Dermis microvascular lymphatic vessel endothelial cell (primary cell): ENCODE measurements at places on chromosomes 2 and 18. TPM values are rescaled to one million over a fixed set of nuclear protein-coding genes. Genes with fewer than 3 reads are reported as not detected.
A peak's percentile ranks its signal among the peaks of the same experiment; 100 is the strongest.

- no peak for DNase-seq
Measured at GRCh38 chr2:225632351-225632750, 232.8 kb downstream of the NYAP2 start.

DNA sequence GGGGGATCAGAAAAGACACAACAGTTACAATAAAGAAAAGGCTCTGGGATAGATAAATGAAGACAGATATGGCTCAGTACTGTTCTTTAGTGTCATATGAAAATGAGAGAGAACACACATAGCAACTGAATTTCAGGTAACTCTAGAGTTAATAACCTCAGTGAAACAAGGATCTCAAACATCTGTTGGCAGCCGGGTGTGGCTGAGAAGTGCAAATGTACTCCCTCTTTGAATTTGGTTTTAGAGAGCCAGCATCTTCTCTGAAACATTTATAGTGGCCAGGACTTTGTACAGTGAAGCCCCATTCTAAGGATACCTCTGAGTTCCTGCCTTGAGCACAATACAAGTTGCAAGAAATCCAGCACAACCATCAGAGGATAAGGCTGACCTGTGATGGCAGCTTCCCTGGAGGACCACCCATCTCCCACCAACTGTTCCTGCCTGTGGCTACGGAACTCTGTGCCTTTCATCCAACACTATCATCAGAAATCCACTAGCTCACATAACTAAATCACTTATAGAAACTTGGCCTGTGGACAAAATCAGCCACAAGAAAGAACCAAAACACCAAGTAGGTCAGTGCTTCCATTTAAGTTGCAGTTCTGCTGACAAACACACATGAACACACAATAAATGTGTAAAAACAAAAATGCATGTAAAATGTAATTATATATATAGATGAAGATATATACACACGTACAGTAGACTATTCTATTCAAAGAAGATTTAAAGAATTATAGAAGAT, 37.3 kb upstream of the PEX13 start:
- DNase-seq, result no peak

Gene LTBP1
- 22.1 and 82.4 TPM in 2 replicates for total RNA-seq

Gene TM4SF20
- total RNA-seq, result not detected in 2 replicates

Gene DPP10
- not detected in 2 replicates for total RNA-seq

Gene DIPK1C
- not detected in 2 replicates for total RNA-seq

- DNase-seq, result no peak
Measured at GRCh38 chr2:77119333-77119732, 402.8 kb downstream of the LRRTM4 start.

Gene SLC11A1
- total RNA-seq, result under 0.01 and 0.13 TPM in 2 replicates

Gene PPP1R7
- total RNA-seq, result 45.0 and 50.5 TPM in 2 replicates

Gene SLC4A3
- 0.13 and 0.25 TPM in 2 replicates for total RNA-seq

Gene CCDC102B
- 24.8 and 34.0 TPM in 2 replicates for total RNA-seq

DNA sequence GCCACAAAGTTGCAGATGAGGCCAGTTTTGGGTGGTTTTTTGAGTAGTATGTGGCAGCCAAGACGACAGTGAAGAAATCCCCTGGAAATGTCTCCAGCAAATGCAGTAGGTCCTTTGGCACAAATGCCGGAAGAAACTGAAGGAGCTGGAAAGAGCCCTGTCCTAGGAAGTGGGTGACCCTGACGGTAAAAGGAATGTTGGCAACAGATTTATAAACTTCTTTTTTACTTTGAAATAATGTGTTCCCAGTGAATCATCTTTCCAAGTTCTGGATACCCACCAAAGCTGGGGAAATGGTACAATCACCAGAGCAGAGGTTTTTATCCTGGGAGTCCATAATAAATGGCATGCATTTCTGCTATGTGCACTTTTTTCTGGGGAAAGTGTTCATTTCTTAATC, 112.9 kb downstream of the CSRNP3 start:
- no peak for DNase-seq

GRCh38 chr2:241110089-241110606, 8.1 kb upstream of the MTERF4 start:
- DNase-seq, result no peak

DNA sequence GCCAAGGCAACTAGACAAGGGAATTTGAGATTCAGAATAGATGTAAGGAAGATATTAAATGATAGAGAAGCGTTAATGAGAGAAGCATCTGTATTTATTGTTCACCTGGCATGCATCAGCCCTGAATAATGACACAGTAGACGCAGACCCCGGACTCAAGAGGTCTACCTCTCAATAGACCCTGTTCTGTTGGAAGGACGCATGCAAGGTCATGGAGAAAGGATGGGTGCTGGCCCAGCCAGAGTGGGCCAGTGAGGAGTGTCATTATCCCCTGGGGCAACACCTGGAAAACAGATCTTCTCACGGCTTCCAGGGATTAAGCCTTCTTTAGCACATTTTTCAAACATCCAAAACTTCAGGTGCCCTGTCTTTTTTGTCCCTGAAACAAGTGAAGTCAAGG, 461.0 kb downstream of the EIPR1 start:
- DNase-seq, result no peak

GRCh38 chr2:42954227-42954962, 162.0 kb upstream of the HAAO start:
- no peak for DNase-seq

- no peak for DNase-seq
Measured at GRCh38 chr18:48073211-48073930, 142.9 kb upstream of the SMAD2 start.

- peak; percentile 29 for DNase-seq
Measured at GRCh38 chr2:70328921-70329561, 27.2 kb upstream of the FAM136A start.

GRCh38 chr2:113198048-113198789, 24.4 kb downstream of the PSD4 start:
- no peak for DNase-seq

Gene ANKRD30B
- total RNA-seq, result not detected in 2 replicates

- no peak for DNase-seq
Measured at GRCh38 chr18:8947566-8947965, 154.9 kb upstream of the NDUFV2 start.

DNA sequence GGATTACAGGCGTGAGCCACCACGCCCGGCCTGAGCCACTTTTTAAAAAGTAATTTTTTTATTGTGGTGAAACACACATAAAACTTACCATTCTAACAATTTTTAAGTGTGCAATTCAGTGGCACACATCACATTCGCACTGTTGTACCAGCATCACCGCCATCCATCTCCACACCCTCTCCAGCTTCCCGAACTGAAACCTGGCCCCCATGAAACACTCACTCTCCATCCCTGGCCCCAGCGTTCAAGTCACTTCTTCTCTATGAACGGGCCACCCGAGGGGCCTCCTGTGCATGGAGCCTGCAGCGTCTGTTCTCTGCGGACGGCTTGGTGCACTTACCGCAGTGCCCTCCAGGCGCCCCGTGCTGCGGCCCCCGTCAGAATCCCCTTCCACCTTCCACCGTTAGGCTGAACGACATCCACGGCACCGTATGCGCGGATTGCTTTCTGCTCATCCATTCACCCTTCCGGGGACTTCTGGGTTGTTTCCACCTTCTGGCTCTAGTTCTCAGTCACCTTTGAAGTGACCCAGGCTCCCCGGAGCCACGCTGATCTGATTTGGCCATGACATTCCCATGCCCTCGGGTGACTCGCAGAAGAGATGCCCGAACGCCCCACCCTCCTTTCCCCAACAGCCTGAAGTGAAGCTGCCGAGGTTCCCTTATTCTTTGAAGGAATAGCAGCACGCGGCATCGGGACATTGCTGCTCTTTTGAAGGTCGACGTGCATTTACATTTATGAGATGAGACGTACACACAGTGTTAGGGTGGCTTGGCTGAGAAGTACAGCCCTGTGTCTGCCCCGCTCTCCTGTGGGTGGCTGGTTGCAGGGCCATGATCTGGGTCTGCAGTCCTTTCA, 134.4 kb downstream of the MBP start:
- DNase-seq, result no peak

Gene CROCC2
- total RNA-seq, result not detected in 2 replicates

Gene SLC39A6
- total RNA-seq, result 14.0 and 19.8 TPM in 2 replicates

- DNase-seq, result no peak
Measured at GRCh38 chr2:172213116-172213860, 110.6 kb upstream of the DLX2 start.

Gene CASP8
- 10.0 and 10.2 TPM in 2 replicates for total RNA-seq

Gene GKN1
- total RNA-seq, result not detected in 2 replicates

DNA sequence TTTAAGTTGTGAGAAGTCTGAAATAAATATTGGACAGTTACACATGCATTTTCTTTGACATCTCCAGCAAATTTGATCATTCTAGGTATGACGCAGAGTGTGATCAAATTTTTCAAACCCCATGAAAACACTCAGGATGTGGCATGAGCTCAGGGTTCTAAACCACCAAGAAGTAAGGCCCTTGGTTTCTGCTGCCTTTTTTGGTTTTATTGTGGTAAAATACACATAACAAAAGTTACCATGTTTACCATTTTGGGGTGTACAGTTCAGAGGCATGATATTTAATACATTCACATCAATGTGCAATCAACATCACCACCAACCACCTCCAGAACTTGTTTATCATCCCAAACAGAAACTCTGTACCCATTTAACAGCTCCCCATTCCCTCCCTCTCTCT, 64.3 kb upstream of the TTN start:
- DNase-seq, result no peak

GRCh38 chr2:23429036-23429435, 44.1 kb downstream of the KLHL29 start:
- DNase-seq, result no peak

Gene AQP12A
- total RNA-seq, result not detected in 2 replicates

DNA sequence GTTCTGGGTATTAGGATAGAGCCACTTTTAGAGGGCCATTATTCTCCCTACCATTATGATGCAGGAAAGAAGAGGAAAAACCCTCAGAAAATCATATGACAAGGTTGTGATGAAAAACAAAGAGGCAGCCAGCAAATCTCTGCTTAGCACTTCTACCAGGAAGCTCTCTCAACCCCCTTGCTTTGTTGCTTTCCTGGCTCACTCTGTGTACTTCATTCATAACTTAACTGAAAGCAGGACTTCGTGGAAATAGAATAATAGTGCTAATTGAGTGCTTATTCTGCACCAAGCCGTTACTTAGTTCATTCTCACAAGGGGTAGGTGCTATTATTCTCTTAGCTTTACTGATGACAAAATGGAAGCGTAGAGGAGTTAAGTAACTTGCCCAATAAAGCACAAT, 354.1 kb downstream of the HRH4 start:
- DNase-seq, result peak; percentile 72

Gene CSRNP3
- 0.13 and 0.38 TPM in 2 replicates for total RNA-seq

Gene SLC23A3
- total RNA-seq, result 0.64 and 0.89 TPM in 2 replicates

DNA sequence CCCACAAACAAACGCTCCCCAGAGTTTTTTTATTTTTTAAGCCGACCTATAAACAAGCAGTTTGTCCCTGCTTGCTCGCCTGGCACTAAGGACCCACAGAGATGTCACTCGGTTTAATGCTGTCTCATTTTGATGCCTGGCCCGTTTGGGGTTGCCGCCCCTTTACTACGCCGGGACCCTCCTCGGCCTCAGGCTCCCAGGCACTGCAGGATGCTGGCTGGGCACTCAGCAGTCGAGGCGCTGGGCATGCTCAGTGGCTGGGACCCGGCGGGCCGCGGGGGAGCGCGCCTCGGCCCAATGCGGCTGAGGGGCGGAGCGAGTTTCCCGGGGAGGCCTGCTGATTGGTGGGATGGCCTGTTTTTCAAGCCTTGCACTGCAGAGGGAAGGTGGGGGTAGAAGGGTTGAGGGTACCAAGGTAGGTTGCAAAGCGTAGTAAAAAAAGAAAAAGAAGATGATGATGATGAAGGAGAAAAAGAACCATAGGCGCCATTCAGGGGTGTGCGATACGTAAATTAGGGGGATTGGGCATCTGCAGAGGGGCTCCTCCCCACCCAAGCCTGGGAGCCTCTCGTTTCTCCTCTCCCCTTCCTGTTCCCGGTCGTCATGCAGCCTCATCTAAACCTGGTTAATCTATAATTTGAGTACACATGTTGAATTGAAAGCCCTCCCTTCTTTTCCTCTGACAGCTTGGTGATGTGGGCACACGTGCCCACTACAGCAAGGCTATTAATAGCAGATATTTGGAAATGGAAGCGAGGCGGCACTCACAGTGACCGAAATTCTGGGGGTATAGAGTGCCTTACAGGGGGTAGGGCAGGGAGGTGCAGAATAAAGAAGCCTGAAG, 1.5 kb upstream of the IRS1 start:
- no peak for DNase-seq

Gene CNTNAP5
- not detected in 2 replicates for total RNA-seq

DNA sequence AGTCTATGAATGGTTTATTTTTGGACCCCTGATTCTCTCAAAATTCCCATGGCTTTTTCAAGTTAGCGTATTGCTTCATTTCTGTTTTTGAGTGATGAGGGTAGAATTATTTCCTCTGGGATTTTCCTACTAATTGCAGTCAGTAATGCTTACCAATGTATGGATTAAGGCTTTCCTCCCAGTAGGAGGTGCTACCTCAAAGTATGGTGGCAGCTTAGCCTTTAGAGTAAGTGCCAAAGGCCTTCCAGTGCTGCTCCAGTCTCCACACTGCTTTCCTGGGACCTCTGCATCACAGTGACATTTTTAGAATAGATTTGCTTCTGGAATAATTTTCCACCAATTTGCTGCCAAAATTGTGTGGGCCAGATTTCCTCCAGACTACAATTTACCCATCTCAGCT, 16.2 kb upstream of the SSB start:
- no peak for DNase-seq

Gene SCN7A
- total RNA-seq, result not detected in 2 replicates

- no peak for DNase-seq
Measured at GRCh38 chr2:222033541-222033940, 265.3 kb downstream of the PAX3 start.

Gene LIMS2
- 3.1 and 5.3 TPM in 2 replicates for total RNA-seq

DNA sequence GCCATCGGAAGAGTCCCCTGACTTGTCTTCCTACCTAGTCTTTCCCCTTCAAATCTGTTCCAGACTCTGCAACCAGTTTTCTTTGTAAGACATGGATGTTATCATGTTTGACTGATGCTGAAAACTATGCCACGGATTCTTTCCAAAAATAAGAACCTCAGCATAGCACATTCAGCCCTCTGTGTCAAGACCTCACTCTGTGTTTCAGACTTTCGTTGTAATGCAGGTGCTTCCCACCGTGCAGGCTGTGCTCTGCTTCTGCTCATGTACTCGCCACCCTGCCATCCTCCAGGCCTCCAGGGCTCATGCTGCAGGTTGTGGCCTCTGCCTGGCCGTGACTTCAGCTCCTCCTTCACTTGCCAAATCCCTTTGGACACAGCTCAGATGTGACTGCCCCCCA, 347.0 kb upstream of the RAB12 start:
- DNase-seq, result no peak

Gene SERPINB13
- total RNA-seq, result not detected in 2 replicates

- peak; percentile 7 for DNase-seq
Measured at GRCh38 chr18:34929336-34929780, 111.9 kb upstream of the MAPRE2 start.
